Hematopoietic multipotent progenitor cell treated with erythropoietin and hydrocortisone succinate and interleukin-3 and kit ligand, for 4 days (in vitro differentiated cells): ENCODE measurements at places on chromosomes 5 and 9.

DNA sequence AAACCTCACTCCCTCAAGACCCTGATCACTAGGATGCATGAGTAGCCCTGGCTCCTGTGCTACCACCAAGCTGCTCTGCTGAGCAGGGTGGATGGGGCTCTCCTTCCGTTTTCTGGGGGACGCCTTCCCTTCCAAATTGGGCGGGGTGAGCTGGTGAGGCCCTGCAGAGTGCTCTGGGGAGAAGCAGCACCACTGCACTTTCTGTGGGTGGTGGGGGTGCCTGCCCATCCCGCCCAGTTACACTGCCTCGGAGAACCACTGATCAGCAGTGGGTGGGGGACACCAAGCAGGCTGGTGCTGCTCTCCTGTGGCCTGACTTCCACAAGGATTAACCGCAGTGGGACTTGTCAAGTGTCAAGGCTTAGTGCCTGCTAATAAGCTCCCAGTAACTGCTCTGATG is 19.0 kb downstream of the GFPT2 start:
- no peak for DNase-seq

DNA sequence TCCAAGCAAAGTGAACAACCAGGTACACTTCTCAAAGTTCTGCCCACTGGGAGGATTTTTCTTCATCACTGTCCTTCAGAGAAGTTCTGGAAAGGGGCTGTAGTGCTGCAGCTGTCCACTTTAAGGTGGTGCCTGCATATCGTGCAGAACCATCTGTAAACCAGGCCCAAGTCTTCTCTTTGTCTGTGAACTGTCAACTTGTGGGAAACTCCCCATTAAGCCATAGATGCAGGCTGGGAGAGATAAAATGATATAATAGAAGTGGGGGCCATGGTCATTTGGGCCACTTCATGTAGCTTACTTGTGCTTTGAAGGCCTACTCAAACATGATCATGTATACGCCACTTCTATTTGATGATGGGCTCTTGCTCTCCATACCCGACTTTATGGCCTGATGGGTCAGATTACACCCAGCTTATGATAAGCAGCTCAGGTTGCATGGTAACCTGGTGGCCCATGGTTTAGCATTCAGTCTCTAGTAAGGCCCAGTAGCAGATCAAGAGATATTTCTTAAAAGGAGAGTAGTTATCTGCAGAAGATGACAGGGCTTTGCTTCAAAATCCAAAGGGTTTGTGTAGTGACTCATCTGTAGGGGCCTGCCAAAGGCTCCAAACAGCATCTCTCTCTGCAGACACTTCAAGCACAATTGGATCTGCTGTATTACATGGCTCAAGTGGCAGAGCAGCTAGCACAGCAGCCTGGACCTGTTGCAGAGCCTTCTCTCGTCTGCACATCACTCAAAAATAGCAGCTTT is 15.7 kb upstream of the BTF3 start:
- no peak for DNase-seq

DNA sequence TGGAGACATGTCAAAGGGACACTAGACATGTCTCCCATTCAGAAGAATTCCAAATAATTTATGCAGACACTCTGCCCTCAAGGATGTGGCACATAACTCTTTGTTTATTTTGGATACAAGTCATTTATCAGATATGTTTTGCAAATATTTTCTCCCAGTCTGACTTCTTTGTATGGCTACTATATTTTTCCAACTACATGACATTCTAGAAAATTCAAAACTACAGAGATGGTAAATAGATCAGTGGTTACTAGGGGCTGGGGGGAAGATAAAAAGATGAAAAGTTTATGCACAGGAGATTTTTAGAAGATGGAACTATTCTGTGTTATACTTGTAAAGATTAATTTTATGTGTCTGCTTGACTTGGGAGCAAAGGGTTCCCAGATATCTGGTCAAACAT is 347.3 kb upstream of the TRPC7 start:
- DNase-seq = no peak

- no peak for DNase-seq
These were observed 1120.4 kb upstream of the WWC1 start for GRCh38 chr5:167171056-167171455.

- no peak for DNase-seq
These were observed 30.7 kb upstream of the CORO2A start for GRCh38 chr9:98222885-98223691.

GRCh38 chr9:4748612-4749011 is 7.6 kb upstream of the AK3 start:
- DNase-seq = no peak

DNA sequence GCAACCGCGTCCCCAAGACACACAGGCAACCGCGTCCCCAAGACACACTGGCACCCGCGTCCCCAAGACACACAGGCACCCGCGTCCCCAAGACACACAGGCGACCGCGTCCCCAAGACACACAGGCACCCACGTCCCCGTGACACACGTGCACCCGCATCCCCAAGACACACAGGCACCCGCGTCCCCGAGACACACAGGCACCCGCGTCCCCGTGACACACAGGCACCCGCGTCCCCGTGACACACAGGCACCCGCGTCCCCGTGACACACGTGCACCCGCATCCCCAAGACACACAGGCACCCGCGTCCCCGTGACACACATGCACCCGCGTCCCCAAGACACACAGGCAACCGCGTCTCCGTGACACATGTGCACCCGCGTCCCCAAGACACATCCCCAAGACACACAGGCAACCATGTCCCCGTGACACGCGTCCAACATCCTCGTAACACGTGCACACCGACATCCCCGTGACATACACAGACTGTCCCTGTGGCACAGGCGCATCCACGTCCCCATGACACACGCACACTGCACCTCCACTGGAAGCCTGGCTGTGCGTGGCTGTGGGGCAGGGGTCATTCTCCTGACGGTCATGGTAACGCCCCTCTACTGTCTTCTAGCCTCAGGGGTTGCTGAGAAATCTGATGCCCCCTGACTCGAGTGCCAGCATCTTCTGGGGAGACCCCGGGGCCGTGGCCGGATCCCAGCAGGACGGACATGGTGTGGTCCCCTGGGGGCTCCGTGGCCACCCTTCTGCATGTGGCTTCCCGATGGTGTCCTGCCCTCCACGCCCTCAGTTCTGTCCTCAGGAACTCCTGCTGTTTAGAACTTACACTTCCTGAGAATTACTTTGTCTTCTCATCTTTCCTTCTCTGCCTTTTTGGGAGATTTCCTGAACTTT is 24.1 kb downstream of the EXD3 start:
- no peak for DNase-seq

DNA sequence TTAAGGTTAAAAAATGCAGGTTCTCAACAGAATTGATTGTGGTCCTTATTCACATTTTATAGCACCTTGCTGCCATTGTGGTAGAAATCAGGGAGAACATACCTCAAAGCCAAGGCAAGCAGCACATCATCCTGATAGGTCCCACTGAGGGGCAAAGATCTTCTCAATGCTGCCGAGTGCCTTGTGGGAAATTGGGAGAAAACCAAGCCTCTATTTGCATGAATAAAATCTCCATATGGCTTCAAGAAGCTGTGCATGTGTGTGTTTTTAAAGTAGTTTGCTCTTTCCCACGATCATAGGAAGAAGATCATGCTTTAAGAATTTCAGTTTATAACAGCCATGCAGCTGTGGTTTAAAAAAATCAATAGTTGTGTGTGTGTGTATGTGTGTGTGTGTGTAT is 216.9 kb upstream of the FBXL7 start:
- no peak for DNase-seq

GRCh38 chr5:109411627-109412026 is 1.9 kb upstream of the PJA2 start:
- peak; percentile 46 for DNase-seq

GRCh38 chr9:70399141-70399540 is 15.3 kb downstream of the KLF9 start:
- DNase-seq = no peak

- DNase-seq = no peak
These were observed 122.1 kb downstream of the NTRK2 start for GRCh38 chr9:84791643-84792042.

GRCh38 chr9:38713426-38713825 is 6.5 kb downstream of the FAM240B start:
- DNase-seq = no peak

GRCh38 chr9:111661802-111662521 is 557 bp downstream of the GNG10 start:
- DNase-seq = peak; percentile 42
